ENCODE measurements at places on chromosomes 1 and 21.
A peak's percentile ranks its signal among the peaks of the same experiment; 100 is the strongest.

DNA sequence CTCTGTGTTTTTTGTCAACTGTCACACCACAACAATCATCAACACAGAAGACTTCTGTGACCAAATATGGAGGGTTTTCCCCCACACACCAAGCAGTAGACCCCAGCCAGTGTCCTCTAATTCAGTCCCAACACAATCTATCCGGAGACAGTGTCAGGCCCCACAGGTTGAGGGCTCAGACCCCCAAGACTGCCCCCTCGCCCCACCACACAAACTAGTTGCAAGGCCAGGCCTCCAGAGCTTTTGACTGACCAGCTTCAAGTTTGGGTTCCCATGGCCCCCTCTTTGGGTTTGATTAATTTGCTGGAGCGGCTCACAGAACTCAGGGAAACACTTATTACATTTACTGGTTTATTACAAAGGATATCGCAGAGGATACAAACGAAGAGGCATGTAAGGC, 37.2 kb downstream of the NEK2 start:
- DNase-seq, result peak; percentile 13

DNA sequence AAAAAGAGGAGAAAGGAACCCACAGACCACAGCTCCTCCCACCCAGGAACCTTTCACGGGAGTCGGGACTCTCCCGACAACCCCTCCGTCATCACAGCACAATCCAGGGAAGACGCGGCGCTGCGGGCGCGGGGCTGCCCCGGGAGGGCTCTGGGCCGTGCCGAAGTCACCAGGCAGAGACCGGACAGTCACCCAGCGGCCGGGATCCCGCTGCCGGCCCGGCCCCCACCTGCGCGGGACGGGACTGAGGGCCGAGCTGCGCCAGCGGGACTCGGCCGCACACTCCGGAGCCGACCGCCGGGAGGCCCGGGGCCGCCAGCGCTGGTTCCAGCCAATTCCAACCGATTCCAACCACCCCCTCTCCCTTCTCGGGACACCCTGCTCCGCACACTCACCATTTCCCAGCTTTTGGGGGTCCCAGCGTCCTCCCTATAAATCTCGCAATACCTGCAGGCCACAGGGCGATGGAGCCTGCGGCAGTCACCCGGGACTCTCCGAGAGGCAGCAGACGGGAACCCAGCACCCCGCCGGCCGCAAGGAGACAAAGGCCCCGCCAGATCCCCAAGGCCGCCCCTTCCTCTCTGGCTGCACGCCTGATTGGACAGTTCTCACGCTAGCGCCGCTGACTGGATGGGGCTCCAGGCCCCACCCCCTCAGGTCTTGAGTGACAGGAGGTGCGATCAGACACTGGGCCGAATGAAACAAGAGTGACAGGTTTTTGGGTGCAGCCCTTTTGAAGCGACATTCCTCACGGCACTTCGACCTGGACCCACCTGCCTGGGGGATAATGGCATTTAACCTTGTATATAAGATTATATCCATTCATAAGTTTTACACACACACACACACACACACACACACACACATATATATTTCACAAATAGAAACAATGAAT, at the start of gene ZNF695:
ZNF695 (minus strand) TSS at position 547 of the 895 bp plus-strand sequence; CDS start at position 398, 149 bp downstream.
- peak; percentile 76 for DNase-seq

GRCh38 chr21:25790122-25790877, 55.5 kb downstream of the GABPA start:
- DNase-seq, result no peak

- no peak for DNase-seq
Measured at GRCh38 chr1:244449936-244450508, 1.7 kb downstream of the ADSS2 start.

GRCh38 chr21:28776251-28776650, 216.4 kb downstream of the LTN1 start:
- peak; percentile 59 for DNase-seq

DNA sequence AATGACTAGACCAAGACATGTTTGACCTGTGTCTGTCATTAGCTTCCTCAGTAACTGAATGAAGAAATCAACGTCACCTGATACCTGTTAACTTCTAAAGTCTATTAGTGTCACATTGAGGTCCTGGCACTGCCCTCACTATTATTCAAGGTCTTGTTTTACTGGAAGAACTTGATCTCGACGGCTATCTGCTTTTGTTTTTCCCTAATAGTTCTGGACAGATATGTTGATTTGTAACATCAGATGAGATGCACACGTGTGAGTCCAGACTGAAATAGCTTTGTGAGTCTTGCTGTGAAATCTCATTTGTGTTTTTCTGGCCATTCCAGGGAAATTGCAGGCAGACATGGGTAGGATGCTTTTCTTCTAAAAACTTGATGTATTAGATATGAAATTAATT, 159.2 kb downstream of the RYR2 start:
- no peak for DNase-seq

GRCh38 chr1:221204055-221204833, 325.0 kb downstream of the HLX start:
- no peak for DNase-seq

DNA sequence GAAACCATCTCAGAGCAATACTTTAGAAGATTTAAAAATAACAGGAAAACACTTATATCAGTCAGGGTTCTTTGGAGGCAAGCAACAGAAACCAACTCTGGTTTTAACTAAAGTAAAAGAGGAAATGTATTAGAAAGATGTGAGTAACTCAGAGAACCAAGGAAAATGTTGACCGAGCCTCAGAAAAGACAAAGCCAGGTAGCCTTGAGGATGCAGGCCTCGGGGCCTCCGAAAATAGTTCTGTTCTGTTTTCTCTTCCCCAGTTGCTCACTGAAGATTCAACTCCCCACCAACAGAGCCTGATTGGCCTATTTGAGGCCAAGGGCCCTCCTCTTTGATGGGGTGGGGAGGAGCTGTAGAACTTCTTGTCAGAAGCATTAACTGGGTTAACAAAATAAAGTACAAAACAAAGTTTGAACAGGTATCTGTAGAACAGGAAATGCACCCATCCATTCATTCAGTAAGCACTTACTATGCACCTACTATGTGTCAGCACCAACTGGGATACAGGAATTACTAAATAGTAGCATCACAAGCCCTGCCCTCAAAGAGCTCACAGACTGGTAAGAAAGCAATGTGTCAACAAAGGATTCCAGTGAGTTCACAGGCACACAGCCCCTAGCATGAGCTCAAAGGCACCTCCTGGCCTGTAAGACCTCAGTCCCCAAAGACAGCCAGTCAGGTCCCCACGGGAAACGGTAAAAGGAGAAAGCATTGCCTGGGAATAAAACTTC, 12.6 kb downstream of the SLAMF8 start:
- no peak for DNase-seq

- DNase-seq, result no peak
Measured at GRCh38 chr21:28541371-28542112, 451.1 kb downstream of the LTN1 start.

- DNase-seq, result no peak
Measured at GRCh38 chr1:98323906-98324358, 337.6 kb upstream of the SNX7 start.

DNA sequence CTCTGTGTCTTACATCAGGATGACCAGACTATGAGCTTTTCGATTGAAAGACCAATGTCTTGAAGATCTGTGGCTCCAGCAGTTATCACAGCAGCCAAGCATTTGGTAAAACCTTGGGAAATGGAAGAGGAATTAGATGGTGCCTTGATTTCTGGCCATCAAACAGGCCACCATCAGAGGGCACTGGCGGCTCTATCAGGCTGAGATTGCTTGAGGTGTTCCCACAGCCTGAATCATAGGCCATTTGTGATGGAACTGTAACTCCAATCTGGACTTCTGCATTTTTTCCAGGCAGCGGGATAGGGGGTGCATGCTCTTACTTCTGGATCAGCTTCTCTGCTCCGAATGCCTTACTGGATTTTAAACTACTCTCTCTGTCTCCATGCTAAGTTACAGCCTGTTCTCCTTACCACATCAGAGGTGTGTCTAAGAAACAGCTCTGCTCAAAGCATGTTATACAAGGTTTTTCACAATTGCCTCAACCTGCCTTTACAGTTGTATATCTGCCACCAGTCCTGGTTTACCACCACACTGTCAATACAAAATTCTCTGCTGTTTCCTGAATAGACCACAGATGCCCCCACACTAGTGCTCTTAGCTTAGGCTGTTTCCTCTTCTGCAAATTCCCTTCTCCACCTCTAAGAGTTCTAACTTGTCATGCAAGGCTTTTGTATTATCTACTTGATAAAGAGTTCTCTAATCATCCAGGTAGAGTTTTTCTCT, 180.9 kb downstream of the PTGER3 start:
- no peak for DNase-seq

Measured in activated CD8-positive, alpha-beta memory T cell treated with anti-CD3 and anti-CD28 coated beads, Interleukin-2, amount 50 U/mL, for 48 hours (primary cell).